ENCODE measurements at places on chromosomes 12 and 14.
A peak's percentile ranks its signal among the peaks of the same experiment; 100 is the strongest.

- DNase-seq, result no peak
Measured at GRCh38 chr12:69575346-69575745, 9.9 kb upstream of the CCT2 start.

- DNase-seq, result no peak
Measured at GRCh38 chr12:63940310-63941005, 96.0 kb downstream of the SRGAP1 start.

GRCh38 chr12:32437095-32437515 lies 37.7 kb downstream of the FGD4 start:
- no peak for DNase-seq

GRCh38 chr14:28143316-28143715 lies 623.3 kb upstream of the FOXG1 start:
- DNase-seq, result no peak

- no peak for DNase-seq
Measured at GRCh38 chr14:105043641-105044040, 21.6 kb downstream of the GPR132 start.

GRCh38 chr14:103296007-103296406 lies 38.0 kb upstream of the EIF5 start:
- DNase-seq, result no peak

GRCh38 chr12:125262851-125263250 lies 197.6 kb downstream of the AACS start:
- no peak for DNase-seq

DNA sequence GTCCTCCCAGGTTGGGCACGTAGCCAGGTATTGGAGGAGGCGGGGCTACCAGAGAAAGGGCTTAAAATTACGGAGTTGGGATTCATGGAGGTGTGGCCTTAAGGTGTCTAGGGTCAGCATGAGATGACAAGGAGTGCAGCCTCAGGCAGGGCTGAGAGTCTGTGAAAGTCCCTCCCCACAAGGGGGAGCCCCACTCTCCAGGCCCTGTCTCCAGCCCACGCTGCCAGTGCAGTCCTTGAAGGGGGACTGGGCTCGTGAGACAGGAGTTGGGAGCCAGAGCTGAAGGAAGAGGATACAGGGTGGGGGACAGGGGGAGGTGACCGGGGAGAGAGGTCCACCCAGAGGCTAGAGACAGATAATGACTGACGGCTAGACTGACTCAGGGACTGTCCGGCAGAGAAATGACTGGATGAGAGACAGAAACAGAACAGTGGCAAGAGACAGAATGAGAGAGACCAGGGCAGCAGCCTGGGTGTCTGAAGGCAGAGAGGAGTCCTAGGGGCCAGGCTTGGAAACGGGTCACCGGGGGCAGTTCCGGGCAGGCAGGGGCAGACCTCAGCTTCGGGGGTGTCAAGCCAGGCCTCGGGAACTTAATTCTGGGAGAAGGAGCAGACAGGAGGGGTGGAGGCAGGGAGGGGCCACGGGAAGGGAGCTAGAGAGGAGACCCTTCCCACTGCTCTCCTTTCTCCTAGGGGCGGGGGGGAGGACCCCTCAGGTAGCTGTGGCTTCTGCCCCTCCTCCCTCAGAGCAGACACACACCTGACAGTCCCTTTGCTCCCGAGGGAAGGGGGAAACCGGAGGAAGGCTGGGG lies 970 bp downstream of the CDH24 start:
- DNase-seq, result peak; percentile 64

DNA sequence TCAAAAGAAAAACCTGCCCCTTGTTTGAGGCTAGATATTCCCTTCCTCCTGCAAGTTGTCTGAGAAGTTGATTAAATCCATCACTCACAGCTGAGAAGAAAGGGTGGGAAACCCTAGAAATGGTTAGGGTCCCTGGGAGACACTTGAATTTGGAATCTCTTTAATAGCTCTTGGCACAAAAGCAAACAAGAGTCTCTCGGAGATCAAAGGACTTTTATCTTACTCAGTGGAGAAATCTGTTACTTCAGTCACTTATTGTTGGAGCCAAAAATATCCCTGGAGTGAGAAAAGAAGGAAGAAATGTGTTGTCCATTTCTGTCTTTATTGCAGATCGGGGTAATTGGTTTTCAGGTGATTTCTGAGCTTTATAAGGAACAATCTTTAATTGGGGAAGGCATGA lies 47.0 kb downstream of the TMEM132C start:
- DNase-seq, result no peak

GRCh38 chr12:94416613-94417012 lies 43.1 kb downstream of the CEP83 start:
- no peak for DNase-seq

DNA sequence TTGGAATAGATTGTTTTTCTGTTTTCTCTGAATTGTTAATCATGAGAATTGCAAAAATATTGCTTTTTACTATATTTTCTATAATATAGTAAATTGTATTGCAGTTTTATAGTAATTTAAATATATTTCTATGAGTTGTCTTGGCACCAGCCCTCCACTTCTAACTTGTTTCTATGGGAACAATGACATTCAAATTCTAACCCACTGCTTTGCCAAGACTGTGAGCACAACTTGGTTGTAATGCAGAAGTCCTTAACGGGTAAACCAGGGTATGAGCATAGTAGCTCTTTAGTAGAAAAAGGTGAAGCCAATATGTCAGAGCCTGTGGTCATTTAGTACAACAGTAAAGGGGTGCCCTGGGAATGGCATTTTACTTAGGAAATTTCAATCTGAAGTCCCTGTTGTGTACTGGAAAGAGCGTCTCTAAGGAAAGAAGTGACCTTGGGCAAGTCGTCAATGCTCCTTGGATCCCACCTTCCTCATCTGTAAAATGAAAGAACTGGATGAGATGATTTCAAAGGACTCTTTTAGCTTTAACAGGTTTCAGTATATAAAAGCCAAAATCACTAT lies 283.3 kb downstream of the ATP23 start:
- no peak for DNase-seq

- no peak for DNase-seq
Measured at GRCh38 chr12:127393896-127394295, 873.1 kb upstream of the TMEM132C start.

GRCh38 chr14:68807148-68807600 lies 14.3 kb upstream of the ZFP36L1 start:
- DNase-seq, result no peak

GRCh38 chr12:31726575-31726974 lies 2.2 kb downstream of the AMN1 start:
- no peak for DNase-seq

DNA sequence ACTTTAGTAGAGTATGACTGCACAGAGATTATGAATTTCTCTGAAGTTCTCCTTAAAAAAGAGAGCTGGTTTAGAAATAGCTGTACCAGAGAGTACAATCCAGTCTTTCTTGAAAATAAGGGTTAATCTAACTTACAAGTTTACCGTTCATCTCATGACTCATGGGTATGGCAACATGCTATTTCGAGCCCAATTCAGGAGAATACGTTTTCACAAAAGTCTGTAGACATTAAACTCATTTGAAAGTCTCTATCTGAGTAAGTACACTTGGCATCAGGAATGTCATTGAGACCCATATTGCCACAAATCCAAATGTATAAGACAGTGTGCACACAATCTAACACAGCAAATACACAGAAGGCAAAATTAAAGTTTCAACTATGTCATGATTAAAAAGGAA lies 160.5 kb downstream of the PIK3C2G start:
- DNase-seq, result no peak

DNA sequence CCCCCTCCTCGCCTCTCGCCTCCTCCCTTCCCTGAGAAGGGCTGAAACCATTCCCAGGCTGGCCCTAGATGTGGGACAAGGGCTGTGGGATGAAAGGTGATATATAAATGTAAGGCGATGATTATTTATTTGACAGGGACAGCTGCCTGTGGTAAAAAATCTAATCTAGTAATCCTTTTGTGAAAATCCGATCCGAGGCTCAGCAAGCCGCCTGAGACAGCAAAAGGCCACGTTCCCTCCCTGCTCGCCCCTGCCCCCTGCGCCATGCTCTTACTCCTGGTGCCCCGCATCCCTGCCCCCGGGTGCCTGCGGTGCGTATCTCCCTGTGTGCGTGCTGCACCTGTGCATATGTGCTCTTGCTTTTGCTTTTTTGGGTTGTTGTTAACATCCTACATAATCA lies 65.2 kb downstream of the TSPAN9 start:
- DNase-seq, result no peak

- no peak for DNase-seq
Measured at GRCh38 chr12:124399622-124400021, 104.7 kb downstream of the RFLNA start.

DNA sequence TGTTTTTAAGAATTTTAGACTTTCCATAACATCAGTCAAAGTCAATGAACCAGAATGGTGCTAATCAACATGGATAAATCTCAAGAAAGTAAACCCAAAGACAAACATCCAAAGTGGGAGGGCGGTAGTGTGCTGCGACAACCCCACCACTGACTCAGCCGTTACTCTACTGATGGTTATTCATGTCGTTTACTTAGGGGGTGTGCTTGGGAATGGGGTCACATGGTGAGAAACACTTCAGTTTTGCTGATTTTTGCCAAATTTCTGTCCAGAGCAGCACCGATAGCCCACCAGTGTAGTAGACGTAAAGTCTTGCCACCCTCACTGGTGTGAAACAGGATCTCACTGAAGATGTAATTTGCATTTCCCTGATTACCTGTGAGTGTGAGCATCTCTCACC lies 99.9 kb downstream of the ADGRD1 start:
- no peak for DNase-seq

DNA sequence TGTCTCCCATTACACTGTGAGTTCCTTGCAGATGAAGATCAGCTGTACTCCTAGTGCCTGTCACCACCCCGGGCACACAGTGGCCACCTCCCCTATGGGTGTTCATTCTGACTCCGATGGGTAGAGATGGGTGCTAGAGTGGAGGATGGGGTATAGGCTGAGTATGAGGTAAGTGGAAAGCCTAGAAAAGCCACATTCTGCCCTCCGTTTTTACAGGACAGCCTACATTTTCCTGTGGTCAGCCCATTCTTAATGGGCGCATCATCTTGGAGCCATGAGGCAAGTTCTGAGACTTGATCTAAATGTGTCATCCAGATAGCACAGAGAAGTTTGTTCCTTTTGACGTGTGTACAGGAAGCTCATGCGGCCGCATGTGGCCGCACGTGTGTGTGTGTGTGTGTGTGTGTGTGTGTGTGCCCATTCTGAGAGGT lies 166.7 kb upstream of the HIF1A start:
- no peak for DNase-seq

- no peak for DNase-seq
Measured at GRCh38 chr14:89315493-89316470, 101.3 kb downstream of the FOXN3 start.

GRCh38 chr12:75592086-75592485 lies 80.7 kb upstream of the KRR1 start:
- DNase-seq, result no peak

DNA sequence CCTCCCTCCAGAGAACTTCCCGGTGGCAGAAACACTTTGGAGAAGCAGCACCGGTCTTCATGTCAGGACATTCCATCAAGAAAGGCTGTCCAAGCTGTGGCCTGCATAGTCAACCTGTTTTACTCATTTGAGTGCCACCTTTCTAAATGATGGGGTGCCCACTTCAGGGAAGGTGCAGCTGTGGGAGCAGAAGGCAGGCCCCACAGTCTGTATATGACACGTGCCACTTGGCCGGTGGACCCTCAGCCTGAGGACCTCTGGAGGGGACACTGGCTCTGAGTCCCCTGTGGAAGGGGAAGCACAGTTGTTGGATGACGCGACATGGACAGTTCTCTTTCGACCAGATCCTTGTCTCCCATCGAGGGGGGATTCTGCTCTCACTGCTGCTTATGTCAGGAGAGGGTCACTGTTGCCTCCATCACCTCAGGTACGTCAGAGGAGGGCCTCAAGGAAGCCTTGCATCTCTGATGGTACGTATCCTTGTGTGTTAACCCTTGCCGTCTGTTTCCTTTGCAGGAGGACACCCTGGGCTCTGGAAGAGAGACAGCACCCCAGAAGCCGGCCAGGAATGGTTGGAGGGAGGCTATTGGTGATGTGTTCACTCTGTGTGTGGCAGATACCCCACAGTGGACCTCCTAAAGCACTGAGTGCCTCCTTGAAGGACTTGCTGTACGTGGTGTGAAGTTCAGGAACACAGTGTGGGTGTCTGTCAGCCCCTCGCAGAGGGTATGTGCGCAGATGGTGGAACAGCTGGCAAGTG lies 132.1 kb upstream of the RTL1 start:
- no peak for DNase-seq

- peak; percentile 8 for DNase-seq
Measured at GRCh38 chr12:119828300-119828699, 48.8 kb downstream of the CIT start.

GRCh38 chr14:93267149-93267711 lies 60.2 kb downstream of the UBR7 start:
- no peak for DNase-seq

- no peak for DNase-seq
Measured at GRCh38 chr12:116931665-116932064, 20.9 kb downstream of the FBXW8 start.

GRCh38 chr14:60553808-60554207 lies 44.9 kb downstream of the SIX6 start:
- no peak for DNase-seq

- peak; percentile 37 for DNase-seq
Measured at GRCh38 chr12:103930787-103931735, 851 bp downstream of the HSP90B1 start.

- DNase-seq, result no peak
Measured at GRCh38 chr14:21257394-21257909, 11.8 kb downstream of the HNRNPC start.

GRCh38 chr14:34013721-34014060 lies 62.8 kb upstream of the EGLN3 start:
- DNase-seq, result no peak

- no peak for DNase-seq
Measured at GRCh38 chr14:92490239-92490959, 23.2 kb upstream of the RIN3 start.

DNA sequence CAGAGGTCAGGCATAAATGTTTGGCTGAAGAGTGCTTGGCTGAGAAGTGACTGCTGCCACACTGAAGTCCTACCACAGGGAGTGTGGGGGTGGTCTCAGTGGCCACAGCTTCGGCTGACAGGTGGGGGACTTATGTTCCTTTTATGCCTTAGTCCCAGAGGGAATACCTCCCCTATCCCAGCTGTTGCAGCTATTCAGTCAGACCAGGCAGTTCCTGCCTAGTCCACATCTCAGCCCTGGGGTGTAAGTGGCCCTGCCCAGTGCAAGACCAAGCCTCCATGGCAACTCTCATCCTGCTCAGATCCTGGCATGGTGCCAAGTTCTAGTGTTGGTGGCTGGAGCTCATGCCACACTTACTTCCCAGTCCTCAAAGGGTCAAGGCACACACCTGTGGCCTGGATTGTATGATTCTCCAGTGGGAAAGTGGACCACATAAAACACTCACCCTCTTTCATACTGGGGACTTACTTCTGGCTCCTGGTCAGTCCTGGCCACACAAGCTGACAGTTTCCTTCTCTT lies 161.3 kb upstream of the CAND1 start:
- no peak for DNase-seq

- no peak for DNase-seq
Measured at GRCh38 chr14:21275261-21275858, 4.5 kb upstream of the RPGRIP1 start.

- DNase-seq, result no peak
Measured at GRCh38 chr12:127178052-127178451, 1088.9 kb upstream of the TMEM132C start.

DNA sequence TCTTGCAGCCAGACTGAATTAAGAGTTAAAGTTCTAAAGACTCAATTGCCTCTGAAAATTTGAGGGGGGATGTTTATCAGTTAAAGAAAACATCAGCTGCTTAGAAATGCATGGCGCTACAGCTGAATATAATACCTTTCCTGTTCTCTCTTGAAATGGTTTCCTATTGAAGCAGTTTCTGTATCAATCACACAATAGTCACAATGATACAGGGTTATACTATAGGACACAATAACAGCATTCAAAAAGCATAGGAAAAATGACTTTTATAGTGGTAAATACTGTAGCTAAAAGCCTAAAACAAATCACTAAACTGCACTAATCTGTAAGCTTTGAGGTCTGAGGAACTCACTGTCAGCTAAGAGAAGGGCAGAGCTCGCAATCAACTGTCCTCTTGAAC lies 15.2 kb downstream of the MDGA2 start:
- DNase-seq, result no peak

Measured in MM.1S (cell line).